ENCODE measurements at places on chromosomes 3 and 15. TPM values are rescaled to one million over a fixed set of nuclear protein-coding genes. Genes with fewer than 3 reads are reported as not detected.

DNA sequence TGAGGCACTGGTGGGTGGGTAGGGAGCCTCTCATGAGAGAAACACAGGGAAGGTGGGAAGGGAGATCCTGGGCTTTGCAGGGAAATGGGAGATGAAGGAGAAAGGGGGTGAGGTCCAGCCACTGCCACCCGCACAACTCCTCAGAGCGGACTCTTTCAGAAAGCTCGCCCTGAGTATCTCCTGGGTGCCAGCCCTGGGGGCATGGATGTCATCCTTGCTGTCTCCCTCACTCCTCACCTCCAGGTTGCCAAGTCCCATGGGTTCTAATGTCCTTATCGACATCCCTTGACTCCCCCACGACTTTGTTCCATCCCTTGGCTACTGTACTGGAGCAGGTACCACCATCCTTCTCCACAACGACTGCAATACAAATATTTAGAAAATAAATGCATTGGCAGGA, 40.9 kb downstream of the SYNM start:
- DNase-seq, result no peak

- no peak for DNase-seq
Measured at GRCh38 chr3:171133337-171133736, 106.8 kb upstream of the SLC2A2 start.

- DNase-seq, result no peak
Measured at GRCh38 chr15:58529041-58529440, 97.2 kb downstream of the LIPC start.

DNA sequence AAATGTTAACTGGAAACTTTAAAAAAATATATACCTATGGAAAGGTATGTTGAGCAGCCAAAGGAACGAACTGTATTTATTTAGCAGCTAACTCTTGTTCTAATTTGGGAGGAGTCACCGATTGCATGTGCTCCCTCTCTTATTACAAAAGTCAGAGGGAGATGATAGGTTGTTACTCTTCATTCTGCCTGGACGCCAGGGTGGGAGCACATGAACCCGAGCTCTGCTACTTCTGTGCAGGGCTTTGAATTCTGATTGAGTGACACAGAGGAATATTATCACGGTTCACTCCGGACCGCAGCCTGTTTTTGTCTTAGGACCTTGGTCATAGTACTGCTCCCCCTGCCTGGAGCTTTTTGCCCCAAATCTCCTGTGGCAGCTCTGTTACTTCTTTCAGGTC, 36.9 kb upstream of the LRIG1 start:
- DNase-seq, result no peak

- no peak for DNase-seq
Measured at GRCh38 chr3:58963928-58964503, 85.8 kb downstream of the CFAP20DC start.

CEMIP gene
- 18.1 TPM for total RNA-seq

DNA sequence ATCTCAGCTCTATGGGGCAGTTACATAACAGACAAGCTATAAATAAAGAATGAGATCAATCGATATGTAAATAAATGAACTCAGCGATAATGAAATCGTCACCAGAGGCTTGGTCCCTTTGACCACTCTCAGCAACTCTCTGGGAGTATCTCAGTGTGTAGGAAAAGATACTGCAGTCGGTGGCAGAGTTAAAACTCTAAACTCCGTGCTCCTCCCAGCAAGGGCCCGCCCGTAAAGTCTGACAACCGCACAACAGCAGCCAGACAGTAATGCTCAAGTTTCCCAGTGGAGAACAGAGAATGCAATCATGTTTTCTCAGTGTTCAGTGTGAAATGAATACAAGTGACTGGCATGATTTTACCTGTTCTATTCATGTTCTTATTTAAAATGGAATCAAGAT, 28.3 kb upstream of the IGF1R start:
- no peak for DNase-seq

PRR20G gene
- total RNA-seq, result not detected

- DNase-seq, result no peak
Measured at GRCh38 chr15:71111950-71112349, 3.3 kb upstream of the THSD4 start.

DNA sequence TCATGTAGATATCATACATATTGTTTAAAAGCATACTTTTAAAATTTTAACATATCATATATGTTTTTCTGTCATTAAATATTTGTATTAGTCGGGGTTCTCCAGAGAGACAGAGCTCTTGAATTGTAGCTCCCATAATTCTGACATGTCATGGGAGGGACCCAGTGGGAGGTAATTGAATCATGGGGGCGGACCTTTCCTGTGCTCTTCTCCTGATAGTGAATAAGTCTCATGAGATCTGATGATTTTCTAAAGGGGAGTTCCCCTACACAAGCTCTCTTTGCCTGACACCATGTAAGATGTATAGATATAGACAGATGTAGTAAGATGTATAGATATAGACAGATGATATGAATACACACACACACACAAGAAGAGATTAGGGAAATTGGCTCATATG, 161.2 kb upstream of the ABI3BP start:
- DNase-seq, result no peak

DNA sequence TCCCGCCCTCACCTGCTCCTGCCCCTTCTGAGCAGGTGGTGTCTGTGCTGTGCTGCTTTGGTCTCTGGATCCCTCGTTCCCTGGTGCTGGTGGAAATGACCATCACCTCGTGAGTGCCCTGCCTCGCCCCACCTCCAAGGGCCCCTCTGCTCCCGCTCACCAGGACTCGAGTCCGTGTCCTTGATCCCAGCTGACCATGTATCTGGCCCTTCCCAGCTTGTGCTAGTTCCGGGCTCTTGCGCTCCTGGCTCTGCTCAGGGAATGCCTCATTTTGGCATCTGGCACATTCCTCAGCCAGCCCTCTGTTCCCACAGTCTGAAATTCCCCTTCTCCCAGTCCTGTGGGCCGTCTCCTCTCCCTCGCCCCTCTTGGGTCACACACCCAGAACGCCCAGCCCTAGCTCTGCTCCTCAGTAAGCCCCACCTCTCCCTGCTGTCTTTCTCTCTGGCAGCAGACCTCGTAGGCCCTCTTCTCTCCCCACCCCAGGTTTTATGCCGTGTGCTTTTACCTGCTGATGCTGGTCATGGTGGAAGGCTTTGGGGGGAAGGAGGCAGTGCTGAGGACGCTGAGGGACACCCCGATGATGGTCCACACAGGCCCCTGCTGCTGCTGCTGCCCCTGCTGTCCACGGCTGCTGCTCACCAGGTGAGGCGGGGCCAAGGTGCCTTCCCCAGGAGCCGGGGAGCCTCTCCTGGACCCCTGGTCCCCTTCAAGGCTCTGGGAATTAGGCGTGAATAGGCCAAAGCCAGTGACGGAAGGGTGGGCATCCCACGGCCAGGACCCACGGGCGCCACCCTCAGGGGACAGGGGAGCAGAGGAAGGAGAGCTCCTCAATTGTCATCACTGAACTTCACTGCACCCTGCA, 11.5 kb downstream of the SLC51A start:
- no peak for DNase-seq

- DNase-seq, result no peak
Measured at GRCh38 chr3:176655404-176656094, 541.7 kb downstream of the TBL1XR1 start.

TRAT1 gene
- not detected for total RNA-seq

GRCh38 chr15:101499863-101500713, 10.6 kb upstream of the PCSK6 start:
- peak; percentile 76 for DNase-seq

GRCh38 chr3:40800343-40800742, 275.6 kb downstream of the ZNF621 start:
- DNase-seq, result peak; percentile 92

GRCh38 chr3:38353151-38353550, 6.6 kb downstream of the XYLB start:
- DNase-seq, result no peak

ERC2 gene
- not detected for total RNA-seq

- DNase-seq, result no peak
Measured at GRCh38 chr3:130779486-130779885, 32.9 kb upstream of the PIK3R4 start.

DNA sequence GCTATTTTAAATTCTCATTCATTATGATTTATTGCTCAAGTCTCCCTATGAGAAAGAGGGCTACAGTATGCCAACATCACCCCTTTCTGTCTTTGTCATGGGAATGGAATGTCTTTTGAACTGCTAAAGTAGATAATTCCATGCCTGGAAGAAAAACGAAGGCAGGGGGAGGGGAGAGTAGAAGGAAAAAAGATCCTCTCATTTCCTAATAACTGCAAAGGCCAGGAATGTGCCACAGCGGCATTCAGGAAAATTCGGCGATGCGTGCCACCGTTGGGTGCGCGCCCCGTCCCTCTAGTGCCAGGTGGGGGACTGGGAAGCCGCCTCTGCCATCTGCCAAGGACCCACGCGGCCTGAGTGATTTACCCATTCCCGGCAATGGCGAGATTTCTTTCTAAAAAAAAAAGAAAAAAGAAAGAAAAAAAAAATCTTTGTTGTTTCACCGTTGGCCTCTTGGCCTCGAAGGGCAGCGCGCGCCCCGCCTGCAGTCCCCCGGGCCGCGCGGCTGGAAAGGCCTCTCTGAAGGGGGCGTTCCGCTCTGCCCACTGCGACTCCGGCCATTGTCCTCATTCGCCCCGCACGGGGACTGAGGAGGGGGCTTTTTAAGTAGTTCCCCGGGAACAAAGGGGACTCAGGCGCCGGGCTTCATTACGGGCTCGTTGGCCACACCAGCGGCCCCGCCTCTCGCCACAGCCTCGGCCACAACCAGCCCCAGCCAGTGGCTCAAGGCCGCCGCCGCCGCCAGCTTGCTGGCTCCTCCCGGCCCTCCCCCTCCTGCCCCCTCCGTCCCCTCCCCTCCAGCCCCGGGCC, 54.5 kb downstream of the CPN2 start:
- peak; percentile 98 for DNase-seq

DNA sequence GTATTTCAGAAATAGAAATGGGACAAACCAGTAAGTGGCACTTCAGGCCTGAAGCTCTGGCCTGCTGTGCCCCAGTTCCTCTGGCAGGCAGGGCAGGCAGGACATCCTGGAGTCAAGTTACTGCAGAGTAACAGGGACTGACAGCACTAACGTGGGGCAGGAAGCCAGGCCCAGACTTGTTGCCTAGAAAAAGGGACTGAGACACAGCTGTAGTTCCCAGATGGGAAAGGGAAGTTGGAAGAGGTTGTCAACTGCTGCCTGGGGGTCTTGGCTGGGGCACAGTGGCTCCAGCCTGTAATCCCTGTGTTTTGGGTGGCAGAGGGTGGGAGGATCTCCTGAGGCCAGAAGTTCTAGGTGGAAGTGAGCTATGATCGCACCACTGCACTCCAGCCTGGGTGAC, 171.9 kb downstream of the FMN1 start:
- DNase-seq, result peak; percentile 20

DNA sequence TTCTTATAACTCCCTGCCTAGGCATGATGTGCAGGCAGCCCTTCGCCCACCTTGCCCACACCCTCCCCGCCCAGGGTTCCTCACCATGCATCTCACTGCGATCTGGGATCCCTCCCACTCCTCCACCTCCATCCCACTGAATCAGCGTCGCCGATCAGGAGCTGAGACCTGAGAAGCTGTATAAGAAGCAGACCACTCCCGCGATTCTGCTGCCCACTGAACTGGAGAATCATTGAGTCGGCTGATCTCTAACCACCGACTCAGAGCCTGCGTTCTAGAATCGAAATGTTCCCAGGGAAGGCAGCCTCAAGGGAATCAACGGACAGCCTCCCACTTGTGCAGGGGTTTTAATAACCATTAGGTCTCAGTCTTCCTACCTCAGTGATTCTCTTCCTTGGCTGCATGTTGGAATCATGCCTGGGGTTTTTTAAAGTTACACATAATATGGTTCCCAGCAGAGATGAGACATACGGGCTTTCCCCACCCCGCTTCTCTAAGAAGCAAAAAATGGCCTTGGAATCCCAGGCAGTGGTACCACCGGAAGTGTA, 60.2 kb downstream of the TMEM44 start:
- peak; percentile 64 for DNase-seq

SI gene
- not detected for total RNA-seq

GRCh38 chr15:78002996-78003395, 74.5 kb downstream of the TBC1D2B start:
- no peak for DNase-seq

DNA sequence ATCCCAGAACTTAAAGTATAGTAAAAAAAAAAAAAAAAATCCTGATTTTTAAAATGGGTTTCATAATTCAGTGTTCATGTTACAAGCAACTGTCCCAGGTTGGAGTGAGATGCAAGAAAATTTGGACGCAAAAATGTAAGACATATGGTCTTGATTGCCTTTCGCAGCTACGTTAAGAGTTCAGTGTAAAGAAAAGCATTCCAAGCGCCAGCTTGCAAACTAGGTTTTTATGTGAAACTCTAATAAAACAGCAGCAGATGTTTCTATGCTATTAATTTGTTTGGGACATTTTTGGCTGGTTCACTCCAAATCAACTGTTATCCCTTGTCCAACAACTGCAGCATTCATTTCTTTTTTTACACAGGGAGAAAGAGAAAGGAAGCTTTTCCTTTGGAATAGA, 957.8 kb downstream of the ROBO1 start:
- DNase-seq, result no peak

GRCh38 chr15:83108266-83109219, 1.1 kb downstream of the TM6SF1 start:
- no peak for DNase-seq

GRCh38 chr3:71066356-71066755, 517.2 kb downstream of the FOXP1 start:
- no peak for DNase-seq

GRCh38 chr3:78647726-78648125, 1120.1 kb downstream of the ROBO1 start:
- no peak for DNase-seq
